ENCODE measurements at places on chromosomes 6 and 20.

DNA sequence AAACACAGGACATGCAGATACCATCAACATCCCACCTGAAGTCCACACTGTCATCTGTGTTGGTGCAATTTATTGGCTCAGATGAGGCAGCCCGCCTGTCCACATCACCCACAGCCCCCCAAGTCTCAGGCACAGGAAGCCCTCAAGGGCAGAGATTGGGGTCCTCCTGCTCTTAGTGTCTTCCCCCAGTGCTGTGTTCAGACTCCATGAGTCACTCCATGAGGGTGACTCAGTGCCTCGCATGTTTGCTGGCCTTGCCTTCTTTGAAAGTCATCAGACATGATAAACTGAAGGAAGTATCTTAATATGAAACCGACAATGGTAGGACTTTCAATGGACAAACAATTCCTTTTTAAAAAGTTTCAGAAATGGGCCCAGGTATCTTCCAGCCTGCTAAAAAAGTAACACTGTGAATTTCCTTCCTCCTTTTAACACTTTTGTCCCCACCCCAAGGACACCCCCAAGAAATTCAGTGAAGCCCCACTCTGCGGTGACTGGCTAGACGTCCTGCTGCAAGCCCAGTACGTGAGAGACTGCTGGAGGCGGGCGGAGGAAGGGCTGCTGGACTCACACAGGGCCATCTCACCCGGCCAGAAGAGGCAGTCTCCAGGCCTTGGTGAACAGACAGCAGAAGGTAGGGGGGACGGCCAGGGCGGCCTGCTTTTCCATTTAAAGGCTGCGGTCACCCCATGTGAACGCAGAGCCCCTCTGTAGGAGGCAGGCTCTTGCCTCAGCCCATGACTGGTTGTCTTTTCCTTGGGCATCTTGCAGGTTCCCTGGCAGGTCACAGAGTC lies 43.0 kb upstream of the KCNK16 start:
- DNase-seq, result no peak

DNA sequence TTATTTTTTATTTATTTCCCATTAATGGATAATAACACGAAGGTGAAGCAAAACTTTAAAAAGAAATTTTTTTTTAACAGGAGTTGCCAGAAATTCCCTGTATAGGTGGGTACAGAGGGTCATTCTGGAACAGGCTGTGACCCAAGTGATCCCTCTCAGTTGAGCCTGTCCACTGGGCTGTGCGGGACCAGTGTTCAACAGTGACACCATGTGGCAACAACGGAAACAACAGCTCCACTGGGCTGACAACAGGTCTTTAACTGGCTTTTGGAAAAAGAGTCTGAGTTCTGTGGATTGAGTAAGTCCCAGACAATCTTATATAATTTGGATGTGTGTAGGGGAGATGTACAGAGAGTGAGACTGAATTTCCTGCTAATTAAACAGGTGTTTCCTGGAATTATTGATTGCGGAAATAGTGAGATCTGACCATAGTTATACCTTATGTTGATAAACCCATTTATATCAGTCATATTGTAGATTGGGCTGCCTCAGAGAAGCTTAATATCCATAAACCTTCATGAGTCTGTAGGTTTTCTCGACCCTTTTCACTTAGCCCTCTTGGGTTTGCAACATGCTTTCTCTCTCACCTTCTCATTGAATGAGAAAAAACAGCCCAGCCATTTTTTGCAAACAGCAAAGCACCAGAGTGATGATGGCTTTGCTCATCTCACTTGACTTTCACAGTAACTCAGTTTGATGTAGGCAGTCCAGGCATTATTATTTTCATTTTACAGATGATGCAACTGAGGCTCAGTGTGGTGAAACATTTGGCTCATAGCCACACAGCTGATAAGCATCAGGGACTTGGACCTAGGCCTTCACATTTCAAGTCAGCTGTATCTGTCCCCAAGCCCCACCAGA lies 17.5 kb downstream of the KIAA1755 start:
- no peak for DNase-seq

- no peak for DNase-seq
Observed at GRCh38 chr6:39778581-39779255, 13.5 kb upstream of the DAAM2 start.

GRCh38 chr20:21395051-21395665 lies 2.2 kb downstream of the NKX2-4 start:
- no peak for DNase-seq

GRCh38 chr6:82217018-82217586 lies 30.4 kb downstream of the IBTK start:
- DNase-seq, result peak; percentile 3

DNA sequence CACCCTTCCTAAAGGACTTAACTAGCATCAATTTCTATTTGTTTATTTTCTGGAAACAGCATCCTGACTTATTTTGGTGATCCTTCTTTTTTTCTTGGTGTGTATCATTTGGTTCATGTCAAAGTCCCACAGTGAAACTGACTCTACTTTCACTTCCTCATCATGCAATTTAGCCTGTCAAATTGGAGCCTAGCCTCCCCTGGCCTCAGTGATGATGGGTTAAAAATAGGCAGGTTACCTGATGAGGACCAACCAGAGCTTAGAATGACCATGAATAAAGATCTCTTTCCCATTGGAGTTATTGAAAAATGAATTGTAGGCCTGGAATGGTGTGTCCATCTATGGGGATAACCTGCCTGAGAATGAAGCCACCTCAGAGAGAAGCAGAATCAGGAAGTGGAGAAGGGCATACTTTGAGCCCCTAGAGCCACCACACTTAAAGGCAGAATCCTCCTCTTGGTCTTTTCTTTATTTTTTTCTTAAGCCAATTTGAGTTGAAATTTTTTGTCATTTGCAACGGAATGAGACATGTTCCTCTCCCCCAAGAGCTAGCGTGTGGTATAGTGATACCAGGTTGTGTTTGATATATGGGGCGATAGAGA lies 105.6 kb downstream of the BTBD3 start:
- DNase-seq, result no peak

DNA sequence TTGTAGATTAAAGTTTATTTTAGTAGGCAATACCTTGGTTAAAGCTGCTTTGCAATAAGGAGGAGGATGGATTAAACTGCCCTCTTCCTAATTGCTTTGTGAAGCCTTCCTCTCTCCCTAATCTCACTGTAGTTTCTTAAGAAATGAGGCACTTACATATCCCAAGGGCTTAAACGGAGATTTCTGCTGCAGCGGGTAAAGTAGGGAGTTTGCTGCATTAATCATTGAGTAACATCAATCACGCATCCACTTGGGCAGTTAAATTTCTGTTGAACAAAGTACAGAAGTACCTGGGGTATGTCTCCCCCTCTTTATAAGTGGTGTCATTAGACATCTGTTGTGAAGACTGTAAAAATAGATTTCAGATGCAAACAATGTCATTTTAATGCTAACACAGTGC lies 29.5 kb upstream of the ARID1B start:
- no peak for DNase-seq

- no peak for DNase-seq
Observed at GRCh38 chr20:19354950-19355349, 142.5 kb downstream of the SLC24A3 start.

GRCh38 chr6:55666037-55666436 lies 87.0 kb upstream of the HMGCLL1 start:
- no peak for DNase-seq

DNA sequence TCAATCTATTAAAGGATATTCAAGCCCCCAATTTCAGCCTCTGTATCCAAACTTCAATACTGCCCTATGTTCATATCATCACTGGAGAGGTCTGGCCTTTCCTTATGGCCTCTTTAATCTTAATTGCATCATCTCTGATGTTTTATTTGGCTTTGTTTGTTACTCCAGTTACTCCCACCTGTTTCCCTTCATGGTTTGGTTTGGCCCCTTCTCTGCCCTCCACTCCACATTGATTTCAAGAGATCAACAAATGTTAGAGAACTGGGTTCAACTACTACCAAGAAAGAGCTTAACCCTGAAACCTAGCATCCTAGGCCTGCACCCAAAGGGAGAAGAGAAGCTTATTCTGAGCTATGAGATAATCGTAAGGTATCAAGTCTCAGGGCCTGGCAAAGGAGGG lies 221.6 kb downstream of the LAMA2 start:
- DNase-seq, result no peak

GRCh38 chr6:53125276-53125675 lies 23.4 kb downstream of the GCM1 start:
- DNase-seq, result no peak

DNA sequence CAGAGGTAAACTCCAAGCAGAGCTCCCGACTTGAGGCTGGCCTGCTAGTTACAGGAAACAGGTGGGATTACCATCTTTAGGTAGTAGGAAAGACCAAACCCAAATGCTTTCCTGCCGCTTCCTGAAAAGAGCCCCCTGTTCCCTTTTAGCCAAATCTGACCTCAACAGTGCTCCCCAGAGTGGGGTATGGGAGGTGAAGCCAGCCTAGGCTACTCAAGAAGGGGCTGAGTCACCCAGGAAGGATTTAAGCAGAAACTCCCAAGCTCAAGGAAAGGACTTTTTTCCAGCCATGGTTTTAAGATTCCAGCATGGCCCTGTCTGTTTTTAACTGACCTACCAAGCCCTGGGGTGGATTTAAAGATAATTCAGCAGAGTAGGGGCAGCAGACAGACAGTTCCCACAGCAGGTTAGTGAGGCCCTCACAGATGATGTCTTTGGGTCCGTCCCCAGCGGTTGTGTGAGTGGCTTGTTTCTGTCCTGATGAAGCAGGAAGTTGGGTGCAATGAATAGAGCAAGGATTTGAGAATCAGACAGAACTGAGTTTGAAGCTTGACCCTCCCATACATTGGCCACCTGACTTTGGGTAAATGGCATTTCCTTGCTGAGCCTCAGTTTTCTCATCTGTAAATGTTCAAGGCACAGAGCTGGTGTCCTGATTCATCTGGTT lies 76.9 kb upstream of the MAFB start:
- no peak for DNase-seq

Measured in GM12878 (cell line).